ENCODE measurements at places on chromosomes 13 and 19.

DNA sequence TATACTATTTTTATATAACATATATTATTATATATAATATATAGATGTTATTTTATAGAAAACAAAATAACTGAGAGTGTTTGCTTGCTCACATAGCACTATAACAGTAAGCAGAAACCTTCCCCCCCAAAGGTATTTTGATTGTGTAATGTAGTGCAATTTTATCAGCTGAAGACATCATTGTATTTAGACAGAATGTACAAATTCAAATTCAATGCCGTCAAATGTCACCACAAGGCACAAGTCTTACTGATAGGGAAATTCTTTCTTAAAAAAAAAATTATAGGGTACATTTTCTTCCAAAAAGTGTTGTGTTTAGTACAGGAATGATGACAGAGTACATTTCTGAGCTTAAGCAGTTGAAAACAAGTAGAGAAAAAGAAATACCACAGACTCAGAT is 1147.1 kb upstream of the SPRY2 start:
- no peak for DNase-seq

DNA sequence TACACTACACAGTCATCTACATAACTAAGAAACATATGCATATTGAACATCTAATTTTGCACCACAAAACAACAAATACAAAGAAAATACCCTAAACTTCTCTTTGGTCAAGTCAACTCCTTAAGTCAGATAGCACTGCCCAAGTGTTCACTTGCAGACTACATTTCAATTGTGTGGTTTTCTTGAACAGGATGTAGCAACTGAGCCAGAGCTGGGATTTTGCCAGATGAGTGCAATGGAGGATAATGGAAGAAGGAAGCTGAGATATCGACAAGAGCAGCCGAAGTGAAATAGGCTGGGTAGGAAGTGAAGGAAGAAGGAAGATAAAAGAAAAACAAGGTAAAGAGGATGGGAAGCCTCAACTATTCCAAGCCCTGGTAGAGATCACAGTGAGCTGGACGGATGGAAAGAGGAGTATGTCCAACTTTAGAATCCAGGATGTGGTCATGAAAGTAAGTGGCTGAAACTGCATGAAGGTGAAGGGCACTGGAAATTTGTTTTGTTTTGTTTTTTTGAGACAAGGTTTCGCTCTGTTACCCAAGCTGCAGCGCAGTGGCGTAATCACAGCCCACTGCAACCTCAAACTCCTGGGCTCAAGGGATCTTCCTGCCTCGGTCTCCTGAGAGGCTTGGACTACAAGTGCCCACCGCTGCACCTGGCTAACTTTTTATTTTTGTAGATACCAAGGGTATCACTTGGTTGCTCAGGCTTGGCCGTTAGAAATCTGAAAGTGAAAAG is 15.0 kb downstream of the NUFIP1 start:
- no peak for DNase-seq

DNA sequence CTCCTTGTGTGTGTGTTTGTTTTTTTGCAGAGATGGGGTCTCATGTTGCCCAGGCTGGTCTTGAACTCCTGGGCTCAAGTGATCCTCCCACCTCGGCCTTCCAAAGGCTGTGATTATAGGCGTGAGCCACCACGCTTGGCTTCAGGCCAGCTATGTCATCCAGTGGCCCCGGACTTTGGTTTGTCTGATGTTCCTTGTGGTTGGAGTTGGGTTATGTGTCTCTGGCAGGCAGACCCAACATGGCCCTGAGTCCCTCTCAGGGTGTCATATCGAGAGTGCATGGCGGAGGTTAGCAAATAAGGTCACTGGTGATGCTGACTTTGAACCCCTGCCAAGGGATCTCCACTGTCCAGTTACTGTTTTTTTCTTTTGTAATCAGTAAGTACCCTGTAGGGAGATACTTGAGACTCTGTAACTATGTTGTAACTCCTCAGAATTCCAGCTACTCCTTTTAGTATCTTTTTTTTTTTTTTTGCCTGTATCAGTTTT is 37.3 kb downstream of the SMARCA4 start:
- no peak for DNase-seq

- no peak for DNase-seq
Measured at GRCh38 chr19:48558018-48558684, 6.2 kb downstream of the SULT2B1 start.

DNA sequence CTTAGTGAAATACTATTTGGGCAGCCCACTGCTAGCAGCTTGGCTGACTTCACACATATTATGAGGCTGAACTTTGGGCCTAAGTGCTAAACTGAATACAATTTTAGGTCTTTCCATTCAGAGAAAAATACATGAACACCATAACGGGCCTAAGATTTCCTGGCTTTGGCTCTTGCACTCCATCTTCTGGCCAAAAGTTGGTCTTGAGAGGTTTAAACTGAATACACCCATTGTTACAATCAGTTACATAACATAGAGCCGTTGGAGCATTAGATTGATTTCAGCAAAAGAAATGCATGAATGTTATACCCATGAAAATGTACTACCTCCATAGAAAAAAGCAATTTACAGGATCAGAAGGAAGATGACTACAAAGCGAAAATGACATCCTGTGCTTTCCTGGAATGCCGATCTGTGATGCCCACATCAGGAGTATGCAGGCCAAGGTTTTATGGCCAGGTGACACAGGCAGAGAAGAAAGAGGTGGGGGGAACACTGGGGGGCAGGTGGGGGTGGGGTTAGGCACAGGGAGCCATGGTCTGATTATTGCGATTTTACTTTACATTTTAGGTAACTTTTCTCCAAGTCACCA is 11.1 kb upstream of the SHISA2 start:
- peak; percentile 15 for DNase-seq

GRCh38 chr13:44280456-44280855 is 93.2 kb upstream of the SERP2 start:
- DNase-seq: no peak

GRCh38 chr13:97568850-97569249 is 134.9 kb downstream of the RAP2A start:
- no peak for DNase-seq

DNA sequence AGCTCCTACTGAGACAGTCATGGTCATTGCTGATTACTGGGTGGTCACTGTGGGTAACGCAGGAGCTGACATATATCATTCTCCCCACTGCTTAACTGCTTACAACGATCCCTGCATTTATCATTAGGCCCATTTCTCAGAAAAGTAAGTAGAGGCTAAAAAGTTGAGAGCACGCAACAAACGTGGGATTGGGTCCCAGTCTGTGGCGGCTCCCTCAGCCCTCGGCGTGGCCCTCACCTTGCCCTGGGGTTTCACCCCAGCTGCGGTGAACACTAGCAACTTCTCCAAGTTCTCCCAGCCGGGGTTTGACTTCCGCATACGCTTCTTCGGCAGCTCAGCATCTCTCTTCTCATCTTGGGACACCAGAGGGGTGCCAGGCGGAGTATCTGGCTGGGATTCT is 2.5 kb downstream of the PNKP start:
- no peak for DNase-seq

- DNase-seq: peak; percentile 4
Measured at GRCh38 chr13:107395927-107396662, 819.2 kb downstream of the LIG4 start.

DNA sequence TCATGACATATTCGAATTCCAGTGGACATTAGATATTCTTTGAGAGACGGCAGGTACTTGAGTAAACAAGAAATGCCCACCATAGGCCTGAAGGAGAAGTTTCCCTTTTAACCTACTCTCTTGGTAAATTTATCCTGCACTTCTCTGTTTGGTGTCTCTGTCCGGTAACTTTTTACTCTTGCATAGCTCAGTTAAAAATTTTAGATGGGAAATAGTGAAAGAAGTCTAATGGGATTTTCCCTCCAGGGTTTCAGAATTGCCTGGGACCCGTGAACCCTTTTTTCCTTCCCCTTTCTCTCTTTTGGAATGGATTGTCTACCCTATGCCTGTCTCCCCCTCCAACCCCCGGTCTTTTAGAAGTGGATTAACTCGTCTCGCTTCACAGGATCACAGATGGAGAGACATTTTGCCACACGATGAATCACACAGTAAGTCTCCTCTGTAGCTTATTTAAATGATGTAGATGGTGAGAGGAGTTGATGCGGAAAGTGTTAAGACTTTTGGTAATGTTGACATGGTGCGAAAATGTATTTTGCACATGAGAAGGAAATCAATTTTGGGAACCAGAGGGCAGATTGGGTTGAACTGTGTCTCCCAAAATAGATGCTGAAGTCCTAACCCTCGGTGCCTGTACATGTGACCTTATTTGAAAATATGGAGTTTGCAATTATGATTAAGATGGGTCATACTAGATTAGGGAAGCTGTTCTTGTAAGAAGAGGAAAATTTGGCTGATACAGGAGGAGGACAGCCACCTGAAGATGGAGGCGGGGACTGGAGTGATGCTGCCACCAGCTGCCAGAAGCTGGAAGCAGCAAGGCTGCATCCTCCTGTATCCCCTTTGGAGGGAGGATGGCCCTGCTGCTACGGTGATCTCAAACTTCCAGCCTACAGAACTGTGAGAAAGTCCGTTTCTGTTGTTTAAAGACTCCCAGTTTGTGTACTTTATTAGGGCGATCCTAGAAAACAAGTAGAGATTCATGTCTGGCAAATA is 711 bp upstream of the MIPEP start:
- DNase-seq: peak; percentile 26

- no peak for DNase-seq
Measured at GRCh38 chr19:3494559-3494958, 5.9 kb downstream of the DOHH start.

DNA sequence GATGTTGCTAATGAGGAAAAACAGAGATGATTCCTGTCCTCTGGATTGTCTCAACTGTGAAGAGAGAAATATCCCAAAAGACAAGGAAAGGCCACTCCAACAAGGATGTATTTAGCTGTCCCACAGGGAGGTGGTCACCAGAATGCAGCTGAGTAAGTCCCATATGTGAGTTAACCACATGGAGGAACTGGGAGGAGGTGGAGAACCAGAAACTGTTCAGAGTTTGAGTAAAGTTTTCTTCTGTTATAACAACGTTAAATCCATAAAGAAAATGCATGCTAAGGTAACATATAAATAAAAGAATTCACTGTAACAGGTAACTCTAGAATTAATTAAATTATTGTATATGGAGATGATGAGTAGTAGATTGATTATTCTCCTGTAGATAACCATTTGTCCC is 5.3 kb downstream of the ZNF763 start:
- DNase-seq: no peak

GRCh38 chr19:14120497-14120780 is 2.9 kb upstream of the PRKACA start:
- no peak for DNase-seq

GRCh38 chr19:55809381-55810058 is 22.3 kb downstream of the NLRP11 start:
- peak; percentile 78 for DNase-seq

DNA sequence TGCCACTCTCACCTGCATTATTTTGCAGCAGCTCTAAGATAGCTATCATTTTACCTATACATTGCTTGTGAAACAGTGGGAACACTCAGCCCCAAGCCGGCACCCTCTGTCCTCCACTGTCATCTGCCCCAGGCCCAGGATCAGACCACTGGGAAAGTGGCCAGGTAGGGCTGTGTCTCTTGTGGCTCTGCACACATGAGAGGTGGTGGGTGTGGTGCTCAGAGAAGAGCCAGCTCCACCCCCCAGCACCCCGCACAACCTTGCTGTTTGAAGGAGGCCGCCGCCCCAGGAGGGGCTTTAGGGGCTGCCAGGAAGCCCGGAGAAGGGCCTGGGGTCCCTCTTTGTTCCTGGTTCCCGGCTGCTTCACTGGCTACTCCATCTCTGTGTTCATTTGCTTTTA is 26.6 kb downstream of the PPP1R37 start:
- no peak for DNase-seq
